ENCODE measurements at places on chromosomes 11 and 22.

GRCh38 chr11:46277313-46277621 is 195 bp upstream of the CREB3L1 start:
- DNase-seq = peak; percentile 63

GRCh38 chr22:41360126-41360525 is 21.6 kb upstream of the TEF start:
- no peak for DNase-seq

DNA sequence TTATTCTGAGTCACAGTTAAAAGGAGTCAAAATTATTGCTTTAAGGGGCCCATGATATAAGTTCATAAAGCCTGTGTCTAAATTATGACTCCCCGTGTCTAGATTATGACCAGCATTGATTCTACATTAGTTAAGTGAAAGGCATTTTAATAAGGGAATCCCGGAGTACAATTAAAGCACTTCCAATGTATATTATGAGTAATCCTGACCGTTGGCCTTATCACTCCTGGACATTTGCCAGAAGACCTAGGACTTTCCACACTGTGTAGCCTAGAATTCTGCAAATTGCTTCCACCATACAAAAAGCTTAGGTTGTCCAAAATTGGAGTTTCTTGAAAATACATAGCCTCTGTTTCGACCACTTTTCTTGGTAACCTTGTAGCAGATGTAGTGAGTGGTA is 1292.6 kb downstream of the LRRC4C start:
- no peak for DNase-seq

DNA sequence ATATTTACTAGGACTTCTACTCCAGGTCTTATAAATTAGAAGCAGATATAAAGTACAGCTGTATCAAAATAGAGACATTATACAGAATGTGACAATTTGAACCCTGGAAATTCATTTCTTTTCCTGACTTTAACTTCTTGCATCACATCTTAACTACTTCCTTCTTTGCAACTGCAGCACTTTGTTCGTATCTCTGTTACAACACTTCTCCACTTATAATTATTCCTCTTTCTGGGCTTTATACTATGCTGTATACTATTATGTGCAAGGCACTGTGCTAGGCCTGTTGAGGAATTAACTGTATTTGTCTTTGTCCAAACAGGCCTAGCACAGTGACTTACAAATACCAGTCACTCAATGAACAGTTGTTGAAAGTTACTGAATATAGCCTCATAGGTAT is 1.8 kb upstream of the SLC36A4 start:
- DNase-seq = peak; percentile 19

GRCh38 chr22:39244136-39244495 is 666 bp downstream of the PDGFB start:
- no peak for DNase-seq

- DNase-seq = no peak
Observed at GRCh38 chr22:23079240-23079768, 9.0 kb downstream of the GNAZ start.

GRCh38 chr22:26798462-26799065 is 141.2 kb downstream of the MIAT start:
- no peak for DNase-seq

DNA sequence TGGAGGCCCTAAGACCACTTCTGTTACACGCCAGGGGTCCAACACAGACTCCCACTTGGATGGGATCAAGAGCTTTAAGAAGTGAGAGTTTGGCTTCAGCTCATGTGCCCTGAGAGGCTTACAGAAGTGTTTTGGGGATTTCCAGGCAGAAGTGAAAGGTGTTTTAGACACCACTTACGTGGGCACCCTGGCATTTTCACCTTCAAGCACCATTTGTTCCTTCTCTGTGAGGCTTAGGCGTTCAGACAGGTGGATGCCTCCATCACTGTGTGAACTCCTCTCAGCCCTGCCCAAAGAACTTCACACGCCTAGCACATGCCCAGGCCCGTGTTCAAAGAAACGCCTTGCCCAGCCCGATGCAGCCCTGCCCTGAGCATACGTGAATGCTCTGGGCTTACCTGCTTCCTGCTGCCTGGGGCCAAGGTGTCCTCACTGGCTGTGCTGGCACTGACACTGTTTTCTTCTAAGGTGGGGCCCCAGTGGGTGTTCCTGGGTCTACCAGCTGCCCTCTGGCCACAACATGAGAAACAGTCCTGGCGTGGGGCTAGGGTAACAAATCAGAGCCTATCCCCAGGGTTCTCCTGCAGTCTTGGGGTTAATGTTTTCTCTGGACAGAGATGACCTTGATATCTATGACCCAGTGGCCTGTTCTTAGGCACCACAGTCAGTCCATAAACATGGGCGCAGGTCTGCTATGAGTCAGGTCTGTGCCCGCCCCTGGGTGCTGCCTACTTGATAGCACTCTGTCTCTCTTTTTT is 34.0 kb downstream of the AMPD3 start:
- DNase-seq = no peak

GRCh38 chr11:43944761-43945311 is 2.4 kb downstream of the C11orf96 start:
- peak; percentile 82 for DNase-seq

- DNase-seq = no peak
Observed at GRCh38 chr11:126329644-126330211, 25.8 kb upstream of the ST3GAL4 start.

GRCh38 chr11:100575860-100576717 is 111.0 kb upstream of the ARHGAP42 start:
- DNase-seq = peak; percentile 47

DNA sequence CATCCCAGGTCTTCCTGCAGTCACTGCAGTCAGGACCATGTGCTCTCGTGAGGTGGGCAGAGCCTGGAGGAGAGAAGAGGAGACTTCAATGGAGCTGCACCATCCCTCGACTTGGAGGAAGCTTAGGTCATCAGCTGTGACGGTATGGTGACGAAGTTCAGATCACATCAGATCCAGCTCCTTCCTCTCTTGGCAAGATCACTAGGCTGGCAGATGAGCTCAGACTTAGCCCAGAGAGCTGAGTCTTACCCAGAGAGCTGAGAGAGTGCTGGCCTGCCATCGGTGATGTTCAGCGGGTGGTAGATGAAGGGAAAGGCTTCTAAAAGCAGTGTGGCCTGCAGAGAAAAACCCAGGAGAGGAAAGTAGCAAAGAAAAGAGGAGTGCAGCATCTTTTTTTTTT is 1.8 kb upstream of the SLC15A3 start:
- DNase-seq = no peak

DNA sequence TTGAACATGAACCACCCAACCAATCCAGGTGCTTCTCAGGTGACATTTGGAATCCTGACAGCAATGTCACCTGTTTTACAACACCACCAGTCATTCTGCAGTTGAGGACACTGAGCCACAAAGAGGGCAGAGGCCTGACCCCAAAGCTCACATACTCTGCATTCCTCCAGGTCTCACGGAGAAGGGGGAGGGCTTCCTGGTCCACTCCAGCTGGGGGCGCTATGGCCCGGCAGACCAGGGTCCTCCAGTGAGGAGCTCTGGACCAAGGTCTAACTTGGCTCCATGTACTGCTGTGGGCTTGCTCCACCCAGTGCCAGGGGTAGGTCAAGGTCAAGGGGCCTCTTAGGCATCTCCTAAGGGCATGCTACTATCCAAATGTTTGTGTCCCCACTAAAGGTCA is 1.5 kb upstream of the PNPLA3 start:
- no peak for DNase-seq

DNA sequence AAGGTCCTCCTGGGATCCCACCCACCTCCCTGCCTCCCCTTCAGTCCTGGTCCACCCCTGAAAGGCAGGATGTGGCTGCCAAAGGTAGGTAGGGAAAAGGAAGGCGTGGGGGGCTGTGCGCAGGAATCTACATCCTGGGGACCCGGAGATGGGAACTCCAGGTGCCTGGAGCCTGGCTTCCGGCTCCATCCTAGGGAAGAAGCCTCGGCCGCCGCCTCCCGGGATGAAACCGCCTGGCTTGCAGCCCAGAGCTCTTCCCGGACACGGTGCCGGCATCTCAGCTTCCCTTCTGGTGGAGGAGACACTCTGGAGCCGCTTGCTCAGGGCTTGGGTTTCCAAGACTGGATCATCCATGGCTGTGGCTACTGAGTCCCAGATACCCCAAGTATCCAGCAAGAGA is 33.3 kb upstream of the PDGFB start:
- no peak for DNase-seq

GRCh38 chr11:119436711-119437110 is 13.7 kb upstream of the THY1 start:
- no peak for DNase-seq

DNA sequence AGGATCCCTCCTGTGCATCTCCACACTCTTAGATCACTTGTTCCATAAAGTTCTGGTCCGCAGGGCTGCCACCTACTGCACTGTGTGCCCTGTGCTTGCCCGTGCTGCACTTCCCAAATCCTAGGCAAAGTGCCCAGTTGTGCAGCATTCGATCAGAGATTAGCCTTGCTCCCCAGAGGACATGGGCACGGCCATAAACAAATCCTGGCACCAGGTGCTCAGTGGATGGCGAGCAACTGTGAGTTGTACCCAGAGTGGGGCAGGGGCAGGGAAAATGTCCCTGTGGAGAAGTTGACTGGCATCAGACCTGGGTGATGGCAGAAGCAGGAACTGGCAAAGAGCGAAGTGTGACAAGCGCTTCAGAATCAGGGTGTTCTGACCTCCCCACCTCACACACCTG is 4.7 kb downstream of the FADS2 start:
- no peak for DNase-seq

GRCh38 chr11:116357784-116358544 is 414.8 kb downstream of the BUD13 start:
- no peak for DNase-seq

- DNase-seq = no peak
Observed at GRCh38 chr22:38110863-38111852, 674 bp upstream of the BAIAP2L2 start.

DNA sequence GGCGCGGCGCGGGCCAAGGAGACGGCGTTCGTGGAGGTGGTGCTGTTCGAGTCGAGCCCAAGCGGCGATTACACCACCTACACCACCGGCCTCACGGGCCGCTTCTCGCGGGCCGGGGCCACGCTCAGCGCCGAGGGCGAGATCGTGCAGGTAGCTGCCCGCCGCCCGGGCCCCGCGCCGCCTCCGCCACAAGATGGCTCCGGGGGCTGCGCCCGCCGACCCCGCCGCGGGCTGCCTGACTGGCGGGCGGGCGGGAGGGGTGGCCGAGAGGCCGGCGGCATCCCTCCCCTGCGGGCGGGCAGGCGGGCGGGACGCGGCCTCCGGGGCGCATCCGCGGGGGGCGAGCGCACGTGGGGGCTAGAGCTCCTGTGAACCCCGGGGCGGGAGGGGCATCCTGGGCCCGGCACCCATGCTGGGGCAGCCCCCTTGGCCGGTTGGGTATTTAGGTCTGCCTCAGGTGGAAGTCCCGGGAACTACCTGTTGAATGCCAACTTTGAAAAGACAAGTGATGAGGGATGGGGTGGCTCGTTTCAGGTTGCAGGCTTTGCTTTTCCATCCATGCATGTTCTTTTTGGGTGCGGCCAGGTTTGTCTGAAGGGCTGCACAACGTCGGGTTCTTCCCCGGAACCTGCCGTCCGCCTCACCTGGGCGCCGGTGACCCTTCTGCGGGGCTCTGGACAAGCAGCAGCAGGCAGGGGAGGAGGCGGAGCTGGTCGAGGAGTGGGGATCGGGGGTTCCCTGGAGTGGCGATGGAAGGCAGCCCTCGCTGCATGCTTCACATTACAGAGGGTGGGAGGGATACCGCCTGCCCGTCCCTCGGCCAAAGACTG is 760 bp downstream of the ZNRF3 start:
- no peak for DNase-seq
